ENCODE measurements at places on chromosomes 16 and 17.

GRCh38 chr17:15382914-15383313 lies 41.5 kb upstream of the TEKT3 start:
- DNase-seq: no peak

- DNase-seq: no peak
Measured at GRCh38 chr17:1179112-1179817, 516 bp downstream of the ABR start.

GRCh38 chr17:7466639-7467341 lies 12.6 kb downstream of the ZBTB4 start:
- no peak for DNase-seq

GRCh38 chr17:29109477-29110371 lies 66.8 kb downstream of the PIPOX start:
- DNase-seq: no peak

- DNase-seq: no peak
Measured at GRCh38 chr17:9821921-9822320, at the start of gene GSG1L2. TSS of gene GSG1L2 (minus strand) at chr17:9822079. CDS start at chr17:9822071, 8 bp downstream.

GRCh38 chr17:81664051-81664470 lies 2.3 kb downstream of the OXLD1 start:
- DNase-seq: no peak

DNA sequence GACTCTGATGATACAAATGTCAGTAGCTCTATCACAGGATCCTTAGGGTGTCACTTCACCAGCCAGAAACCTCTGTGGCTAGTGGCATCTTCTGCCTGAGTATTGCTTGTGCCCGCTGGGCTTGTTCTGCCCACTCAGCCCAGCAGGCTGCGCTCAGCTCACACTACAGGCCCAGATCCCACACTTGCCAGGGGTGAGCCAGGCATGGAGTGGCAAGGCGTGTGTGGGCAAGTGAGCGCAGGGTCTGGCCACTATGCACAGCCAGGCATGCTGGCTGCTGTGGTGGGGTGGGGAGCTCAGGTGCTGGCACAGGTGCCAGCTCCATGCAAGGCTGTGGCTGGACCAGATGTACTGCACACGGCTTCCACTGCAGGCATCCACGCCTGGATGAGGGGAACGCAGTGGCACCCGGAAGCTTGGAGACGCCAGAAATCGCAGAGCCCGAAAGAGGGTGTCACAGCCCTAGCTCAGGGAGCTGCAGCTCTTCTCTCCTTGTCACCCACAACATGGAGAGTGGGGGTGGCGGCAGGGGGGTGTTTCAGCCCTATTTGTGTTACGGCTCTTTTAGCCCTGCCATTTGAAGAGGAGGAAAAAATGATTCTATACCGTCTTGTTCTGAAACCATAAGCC lies 10.2 kb downstream of the CFAP97D1 start:
- no peak for DNase-seq

- no peak for DNase-seq
Measured at GRCh38 chr16:68472581-68472980, 24.3 kb upstream of the SMPD3 start.

DNA sequence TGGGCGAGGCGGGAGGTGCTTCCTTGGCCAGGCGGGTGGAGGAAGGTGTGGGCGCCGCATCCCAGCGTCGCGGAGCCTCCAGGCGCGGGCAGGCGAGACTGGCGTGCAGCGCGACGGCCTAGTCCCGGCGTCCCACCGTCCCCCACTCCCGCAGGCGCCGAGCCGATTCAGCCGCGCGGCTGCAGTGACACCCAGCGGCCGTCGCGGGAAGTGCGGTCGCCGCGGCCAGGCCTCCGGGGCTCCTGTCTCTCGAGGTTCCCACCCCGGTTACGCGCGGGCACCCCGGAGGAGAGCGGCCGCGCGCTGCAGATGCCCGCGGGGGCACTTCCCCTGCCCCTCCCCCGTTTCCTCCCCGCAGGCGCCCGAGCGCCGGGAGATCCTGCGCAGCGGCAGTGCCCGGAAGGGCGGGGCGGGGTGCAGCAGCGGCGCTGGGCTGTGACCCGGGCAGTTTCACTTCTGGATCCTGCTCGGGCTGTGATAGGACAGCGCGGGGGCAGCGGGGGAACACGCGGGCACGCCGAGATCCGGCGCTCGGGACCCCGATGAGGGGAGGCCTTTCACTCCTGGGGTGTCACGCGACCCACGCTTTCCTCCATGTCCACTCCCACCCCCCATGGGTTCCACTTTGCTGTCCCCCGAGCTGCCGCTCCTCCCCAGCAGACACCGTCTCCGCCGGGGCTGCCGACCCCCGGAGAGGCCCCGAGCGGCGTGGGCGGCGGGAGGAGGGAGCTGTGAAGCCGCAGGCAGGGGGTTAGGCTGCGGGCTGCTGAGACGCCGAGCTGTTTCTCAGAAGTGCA lies 16.6 kb downstream of the GRB7 start:
- peak; percentile 99 for DNase-seq

DNA sequence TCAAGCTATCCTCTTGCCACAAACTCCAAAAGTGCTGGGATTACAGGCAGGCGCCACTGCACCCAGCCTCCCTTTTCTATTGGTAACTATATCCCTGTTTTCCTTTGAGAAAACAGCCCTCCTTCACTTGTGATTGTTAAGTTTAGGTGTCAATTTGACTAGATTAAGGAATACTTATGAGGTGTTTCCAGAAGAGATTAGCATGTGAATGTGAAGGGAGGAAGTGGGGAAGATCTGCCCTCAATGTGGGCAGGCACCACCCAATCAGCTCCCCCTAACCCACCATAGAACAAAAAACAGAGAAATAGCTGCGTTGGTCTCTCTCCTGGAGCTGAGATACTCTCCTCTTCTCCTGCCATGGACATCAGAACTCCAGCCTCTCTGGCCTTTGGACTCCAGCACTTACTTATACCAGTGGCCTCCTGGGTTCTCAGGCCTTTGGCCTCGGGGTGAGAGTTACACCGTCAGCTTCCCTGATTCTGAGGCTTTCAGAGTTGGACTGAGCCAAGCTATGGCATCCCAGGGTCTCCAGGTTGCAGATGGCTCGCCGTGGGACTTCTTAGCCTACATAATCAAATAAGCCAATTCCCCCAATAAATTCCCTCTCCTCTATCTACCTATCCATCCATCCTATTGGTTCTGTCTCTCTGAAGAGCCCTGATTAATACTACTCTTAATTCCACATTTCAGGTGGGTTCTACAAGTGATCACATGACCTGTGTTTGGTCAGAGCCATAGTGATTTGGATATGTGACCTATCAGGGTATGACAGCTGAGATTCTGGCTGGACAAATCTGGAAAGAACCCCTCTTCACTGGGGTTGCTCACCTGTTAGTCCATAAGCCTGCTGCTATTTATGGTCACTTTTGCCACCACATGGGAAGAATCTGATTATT lies 12.0 kb upstream of the STAT3 start:
- DNase-seq: peak; percentile 11

Measured in CD4-positive, alpha-beta T cell treated with Interleukin-12 subunit alpha and Interleukin-12 subunit beta, for 1 hour (primary cell).